AG09309 (cell line): ENCODE measurements at places on chromosomes 11 and 22.

GRCh38 chr11:32115446-32115845 is 24.6 kb downstream of the RCN1 start:
- no peak for DNase-seq

GRCh38 chr11:70153133-70153727 is 49.9 kb upstream of the FADD start:
- DNase-seq: no peak

- no peak for DNase-seq
These were observed 624.5 kb downstream of the TBC1D22A start for GRCh38 chr22:47386812-47387510.

DNA sequence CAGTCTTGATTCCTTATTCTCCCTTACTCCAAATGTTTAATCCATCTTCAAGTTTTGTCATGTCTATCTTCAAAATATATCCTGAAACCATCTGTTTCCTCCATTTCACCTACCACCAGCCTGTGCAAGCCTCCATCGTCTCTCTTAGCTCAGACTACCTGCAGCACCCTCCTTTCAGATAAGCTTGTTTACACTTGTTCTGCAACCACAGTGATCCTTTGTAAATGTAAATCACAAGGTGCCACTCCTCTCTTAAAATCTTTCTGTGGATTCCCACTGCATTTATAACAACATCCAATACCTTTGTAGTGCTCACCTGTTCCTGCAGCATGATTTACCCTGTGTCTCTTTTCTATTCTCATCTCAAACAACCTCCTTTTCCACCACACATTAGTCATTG is 31.8 kb upstream of the GPR83 start:
- DNase-seq: no peak

- no peak for DNase-seq
These were observed 14.2 kb upstream of the NTM start for GRCh38 chr11:131356206-131356605.

GRCh38 chr11:11969380-11970215 is 38.8 kb downstream of the DKK3 start:
- no peak for DNase-seq

GRCh38 chr11:99554232-99554903 is 533.6 kb downstream of the CNTN5 start:
- no peak for DNase-seq

DNA sequence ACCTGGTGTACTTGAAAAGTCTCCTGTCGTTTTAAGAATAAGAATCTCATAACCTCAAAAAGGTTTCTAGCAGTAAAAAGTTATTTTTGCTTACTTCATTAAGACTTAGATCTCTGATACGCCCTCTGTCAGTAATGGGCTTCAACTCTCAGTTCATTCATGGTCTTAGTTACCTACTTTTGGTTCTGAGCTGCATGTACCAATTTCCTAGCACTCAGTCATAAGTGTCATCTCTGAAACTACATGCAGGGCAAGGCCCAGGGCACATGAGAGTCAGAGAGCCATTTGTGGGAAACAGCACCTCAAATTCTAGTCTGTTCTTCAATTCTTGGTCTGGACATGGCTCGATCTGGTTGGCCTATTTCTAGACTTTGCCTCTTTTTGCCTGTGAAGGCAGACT is 838.4 kb downstream of the FAM181B start:
- DNase-seq: no peak

DNA sequence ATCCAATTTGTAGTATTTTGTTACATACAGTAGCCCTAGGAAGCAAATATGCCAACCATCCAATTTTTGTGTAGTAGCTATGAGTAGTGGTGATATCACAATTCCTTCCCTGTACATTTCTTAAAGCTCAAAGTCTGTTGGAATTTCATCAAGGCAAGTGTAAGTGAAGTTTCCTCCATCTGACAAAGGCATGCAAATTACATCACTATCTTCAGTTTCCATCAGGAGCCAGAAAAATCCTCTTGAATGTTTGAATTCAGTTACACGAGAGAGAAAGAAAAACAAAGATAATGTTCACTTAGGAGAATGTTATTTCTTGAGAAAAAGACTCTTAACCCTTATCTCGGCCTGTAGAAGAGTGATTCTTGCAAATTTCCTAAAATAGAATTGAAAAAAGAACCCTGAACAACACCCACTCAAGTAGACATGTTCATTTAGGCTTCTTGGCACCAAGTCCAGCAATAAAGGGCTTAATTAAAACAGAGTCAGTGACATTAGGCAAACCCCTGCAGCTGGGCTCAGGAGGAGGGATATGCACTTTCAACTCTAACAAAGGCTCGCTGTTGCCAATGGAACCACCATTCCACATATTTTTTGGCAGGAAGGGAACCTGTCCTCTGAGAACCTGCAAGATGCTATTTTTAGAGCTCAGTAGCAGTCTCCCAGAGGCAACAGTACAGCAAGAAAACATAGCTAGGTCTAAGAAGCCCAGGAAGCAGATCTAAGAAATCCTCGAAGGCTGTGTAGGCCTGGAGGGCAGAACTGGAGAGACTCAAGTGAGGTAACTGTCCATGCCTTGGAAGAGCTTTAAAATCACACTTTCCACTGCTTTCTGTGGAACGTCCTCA is 144.6 kb downstream of the CCDC81 start:
- DNase-seq: peak; percentile 59

DNA sequence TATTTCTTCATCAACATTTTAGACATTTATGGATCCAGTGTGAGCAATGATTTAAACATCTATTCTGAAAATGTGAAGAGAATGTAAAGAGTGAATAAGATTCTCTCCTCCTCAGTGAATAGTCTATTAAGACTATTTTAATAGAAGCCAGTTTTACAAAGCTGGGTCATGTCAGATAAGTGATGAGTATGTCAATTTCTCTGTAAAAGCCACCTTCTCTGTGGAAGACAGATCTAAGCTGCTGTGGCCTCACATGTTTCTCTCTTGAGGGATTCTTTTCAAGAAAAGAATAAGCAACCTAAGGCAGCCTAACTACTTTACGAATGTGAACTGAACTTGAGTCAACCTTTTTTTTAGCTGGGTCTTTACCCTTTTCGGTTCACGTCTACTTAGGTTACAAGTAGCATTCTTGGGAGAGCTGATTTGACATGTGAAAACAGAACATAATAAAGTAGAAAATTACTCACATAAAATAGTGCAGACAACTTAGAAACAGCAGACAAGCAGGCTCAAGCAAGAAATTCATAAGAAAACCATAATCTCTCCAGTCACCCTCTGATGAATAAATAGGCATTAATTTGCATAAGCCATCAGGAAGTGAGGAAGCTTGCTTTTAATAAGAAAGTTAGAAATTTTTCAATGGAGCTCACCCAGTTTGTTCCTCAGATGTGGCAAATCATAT is 9.9 kb downstream of the CTSC start:
- no peak for DNase-seq

GRCh38 chr11:77091146-77091940 is 11.3 kb upstream of the OMP start:
- DNase-seq: no peak

GRCh38 chr11:61827571-61828378 is at the start of gene FADS2:
TSS of gene FADS2 (plus strand) at chr11:61828300. CDS start at chr11:61828391, 91 bp downstream.
- peak; percentile 46 for DNase-seq

DNA sequence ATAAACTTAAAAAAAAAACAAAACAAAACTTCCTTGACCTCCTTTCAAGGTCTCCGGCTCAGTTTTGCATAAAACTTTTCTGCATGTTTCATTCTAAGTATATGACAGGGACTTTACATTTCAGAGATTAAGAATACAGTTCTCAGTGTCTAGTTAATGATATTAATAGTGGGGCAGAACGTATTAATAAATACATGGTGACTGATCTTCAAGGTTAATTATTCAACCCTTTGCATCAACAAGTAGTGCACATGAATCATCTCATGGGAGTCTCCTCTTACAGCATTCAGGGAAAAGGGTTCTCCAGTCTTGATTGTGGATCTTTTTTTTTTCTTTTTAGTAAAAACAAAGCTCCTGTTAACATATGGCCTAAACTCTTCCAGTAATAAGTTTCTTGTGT is 146.8 kb downstream of the KIRREL3 start:
- no peak for DNase-seq

DNA sequence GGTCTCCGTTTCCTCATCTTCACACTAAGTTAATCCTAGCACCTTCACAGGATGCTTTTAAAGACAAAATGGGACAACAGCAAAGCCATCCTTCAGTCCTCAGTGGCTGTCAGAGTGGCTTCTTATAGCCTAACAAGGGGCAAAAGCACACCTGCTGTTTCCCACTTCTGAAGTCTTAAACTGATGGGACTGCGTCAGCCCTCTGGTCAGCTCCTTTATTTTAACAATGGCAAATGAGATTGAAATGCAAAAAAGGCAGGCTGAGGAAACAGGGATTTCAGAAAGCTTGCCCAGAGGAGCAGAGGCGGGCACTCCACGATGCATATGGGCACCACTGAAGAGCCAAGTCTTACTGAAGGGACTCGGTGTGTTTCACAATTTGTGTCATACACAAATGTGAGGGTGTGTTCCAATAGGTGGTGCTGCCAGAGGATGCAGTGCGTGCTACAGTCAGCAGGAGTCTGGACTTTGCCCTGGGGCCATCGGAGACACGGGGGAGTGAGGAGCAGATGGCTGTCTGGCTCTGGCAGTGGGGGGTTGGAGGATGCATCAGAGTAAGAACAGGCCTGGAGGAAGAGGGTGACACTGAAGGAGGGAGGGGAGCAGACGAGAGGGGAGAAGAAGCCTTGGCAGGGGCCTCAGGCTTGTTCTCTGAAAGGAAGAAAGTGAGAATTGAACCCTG is 47.3 kb downstream of the TENM4 start:
- DNase-seq: no peak

- no peak for DNase-seq
These were observed 2.3 kb downstream of the SCUBE2 start for GRCh38 chr11:9089061-9089460.

GRCh38 chr11:67073908-67074307 is 17.3 kb downstream of the RHOD start:
- no peak for DNase-seq

GRCh38 chr22:49423125-49423650 is 404.5 kb downstream of the BRD1 start:
- DNase-seq: no peak

DNA sequence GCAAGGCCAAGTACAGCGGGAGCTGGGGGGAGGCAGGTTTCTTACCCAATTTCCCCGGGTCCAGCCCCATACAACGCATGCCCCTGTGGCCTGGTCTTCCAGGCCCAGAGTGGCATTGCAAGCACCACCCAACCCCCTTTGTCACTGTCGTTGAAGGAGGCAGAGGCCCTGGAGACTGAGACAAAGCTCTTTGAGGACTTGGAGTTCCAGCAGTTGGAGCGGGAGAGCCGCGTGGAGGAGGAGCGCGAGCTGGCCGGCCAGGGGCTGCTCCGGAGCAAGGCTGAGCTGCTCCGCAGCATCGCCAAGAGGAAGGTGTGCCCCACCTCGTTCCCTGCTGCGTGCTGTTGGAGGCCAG is 27.8 kb downstream of the PHLDB1 start:
- DNase-seq: no peak

DNA sequence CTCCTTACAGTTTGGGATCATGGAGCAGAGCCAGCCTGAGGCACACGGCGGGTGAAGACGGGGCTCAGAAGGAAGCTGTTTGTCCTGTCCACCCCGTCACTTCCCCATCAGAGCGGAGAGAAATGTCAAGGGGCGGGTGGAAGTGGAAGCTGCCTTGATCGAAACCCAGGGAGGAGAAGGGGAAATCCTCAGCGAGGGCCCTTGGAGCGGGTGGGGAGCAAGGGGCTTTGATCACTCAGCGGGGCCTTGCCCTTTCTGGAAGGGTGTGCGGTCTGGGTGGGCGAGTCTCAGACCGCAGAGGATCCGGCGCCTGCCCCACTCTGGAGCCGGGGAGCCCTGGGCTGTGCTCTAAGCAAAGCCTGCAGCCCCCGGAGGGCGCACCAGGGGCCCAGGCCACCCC is 320.4 kb downstream of the NTM start:
- no peak for DNase-seq

DNA sequence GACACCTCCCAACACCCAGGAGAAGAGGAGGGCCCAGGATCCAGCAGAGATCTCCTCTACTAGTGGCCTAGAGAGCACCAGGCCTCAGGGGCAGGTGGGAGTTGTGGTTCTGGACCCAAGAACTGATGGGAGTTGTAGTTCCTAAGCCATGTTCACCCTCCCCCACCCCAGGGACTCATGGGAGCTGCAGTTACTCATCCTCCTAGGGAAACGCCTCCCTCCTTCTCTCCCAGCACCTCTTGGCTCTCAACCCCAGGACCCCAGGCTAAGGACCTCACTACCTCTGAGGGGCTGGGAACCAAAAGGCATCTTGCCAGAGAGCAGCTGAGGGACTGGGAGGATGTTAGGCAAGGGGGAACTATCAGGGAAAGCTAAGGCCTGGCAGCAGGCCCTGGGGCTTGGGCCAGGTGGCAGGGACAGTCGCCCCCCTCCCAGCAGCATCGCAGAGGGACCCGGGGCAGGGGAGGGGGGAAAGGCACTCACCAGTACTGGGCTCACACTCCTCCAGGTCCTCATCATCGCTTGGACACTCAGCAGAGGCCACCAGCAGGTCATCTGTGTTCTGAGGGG is 28.9 kb downstream of the SLC22A12 start:
- DNase-seq: no peak

GRCh38 chr11:83827520-83827919 is 541.4 kb upstream of the CCDC90B start:
- no peak for DNase-seq

DNA sequence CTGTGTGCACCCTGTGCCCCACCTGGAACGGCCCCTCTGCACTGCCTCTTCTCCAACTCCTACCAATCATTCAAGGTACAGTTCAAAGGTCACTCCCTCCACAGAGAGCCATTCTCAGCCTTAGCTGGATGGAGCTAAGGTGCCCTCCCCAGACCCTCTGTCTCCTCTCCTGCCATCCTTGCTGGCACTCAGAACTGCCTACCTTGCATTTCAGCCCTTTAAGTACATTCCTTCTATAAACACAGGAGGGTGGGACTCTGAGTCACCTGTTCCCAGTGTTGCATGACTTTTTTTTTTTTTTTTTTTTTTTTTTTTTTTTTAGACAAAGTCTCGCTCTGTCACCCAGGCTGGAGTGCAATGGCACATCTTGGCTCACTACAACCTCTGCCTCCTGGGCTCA is 8.6 kb downstream of the TTLL1 start:
- no peak for DNase-seq

GRCh38 chr11:114034956-114035355 is 24.6 kb upstream of the ZBTB16 start:
- no peak for DNase-seq

DNA sequence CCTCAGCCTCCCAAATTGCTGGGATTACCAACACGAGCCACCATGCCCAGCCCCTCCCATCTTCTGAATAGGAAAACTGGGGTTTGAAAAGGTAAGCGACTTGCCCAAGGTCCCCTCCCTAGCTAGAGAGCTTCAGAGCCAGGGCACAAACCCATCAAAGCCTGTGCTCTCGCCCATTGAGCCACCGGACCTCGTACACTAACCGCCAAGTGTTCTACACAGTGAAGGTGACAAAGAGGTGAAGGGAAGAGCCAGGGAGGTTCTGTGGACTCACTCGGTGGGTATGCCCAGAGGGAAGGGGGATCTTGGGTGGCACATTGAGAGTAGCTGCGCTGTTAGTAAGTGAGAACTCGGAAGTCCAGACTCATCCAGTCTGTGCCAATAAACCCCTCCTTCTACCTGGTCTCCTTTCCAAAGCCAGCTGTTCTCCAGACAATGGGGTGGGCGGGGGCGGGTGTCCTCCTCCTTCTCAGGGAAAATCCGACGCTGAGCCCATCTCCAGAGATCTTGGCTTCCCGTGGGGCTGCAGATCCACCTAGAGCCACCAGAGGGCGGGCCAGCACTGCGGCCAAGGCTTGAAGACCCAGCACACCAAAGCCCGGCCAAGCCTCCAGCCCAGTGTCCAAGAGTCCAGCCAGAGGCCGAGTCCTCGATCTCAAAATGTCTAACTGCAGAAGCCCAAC is 3.2 kb upstream of the RTN4RL2 start:
- DNase-seq: peak; percentile 29
